ENCODE measurements at places on chromosomes 4 and X. TPM values are rescaled to one million over a fixed set of nuclear protein-coding genes. Genes with fewer than 3 reads are reported as not detected.

GRCh38 chr4:76571274-76571673, 136.2 kb downstream of the SHROOM3 start:
- DNase-seq = no peak

- DNase-seq = no peak
Observed at GRCh38 chr4:6641971-6642320, 1.5 kb downstream of the MRFAP1 start.

DNA sequence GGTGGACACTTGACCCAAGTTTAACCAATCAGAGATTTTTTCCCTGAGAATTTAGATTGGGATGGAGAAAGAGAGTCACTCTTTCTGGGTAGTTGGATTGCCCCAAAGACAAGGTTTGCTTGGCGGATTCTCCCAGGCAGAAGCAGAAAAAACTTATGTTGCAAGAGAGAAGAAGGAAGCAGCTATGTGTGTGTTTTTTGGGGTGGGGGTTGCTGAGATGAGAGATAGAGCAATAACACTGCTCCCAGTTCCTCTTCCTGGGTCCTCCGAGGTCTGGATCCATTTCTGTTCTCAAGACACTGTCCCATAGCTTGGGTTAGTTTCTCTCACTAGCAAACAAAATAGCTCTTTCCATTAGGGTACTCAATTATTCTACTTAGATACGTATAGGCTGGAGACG, 222.1 kb downstream of the STIM2 start:
- no peak for DNase-seq

Gene MUC7
- total RNA-seq = not detected

Gene SH3D19
- total RNA-seq = 0.24 TPM

DNA sequence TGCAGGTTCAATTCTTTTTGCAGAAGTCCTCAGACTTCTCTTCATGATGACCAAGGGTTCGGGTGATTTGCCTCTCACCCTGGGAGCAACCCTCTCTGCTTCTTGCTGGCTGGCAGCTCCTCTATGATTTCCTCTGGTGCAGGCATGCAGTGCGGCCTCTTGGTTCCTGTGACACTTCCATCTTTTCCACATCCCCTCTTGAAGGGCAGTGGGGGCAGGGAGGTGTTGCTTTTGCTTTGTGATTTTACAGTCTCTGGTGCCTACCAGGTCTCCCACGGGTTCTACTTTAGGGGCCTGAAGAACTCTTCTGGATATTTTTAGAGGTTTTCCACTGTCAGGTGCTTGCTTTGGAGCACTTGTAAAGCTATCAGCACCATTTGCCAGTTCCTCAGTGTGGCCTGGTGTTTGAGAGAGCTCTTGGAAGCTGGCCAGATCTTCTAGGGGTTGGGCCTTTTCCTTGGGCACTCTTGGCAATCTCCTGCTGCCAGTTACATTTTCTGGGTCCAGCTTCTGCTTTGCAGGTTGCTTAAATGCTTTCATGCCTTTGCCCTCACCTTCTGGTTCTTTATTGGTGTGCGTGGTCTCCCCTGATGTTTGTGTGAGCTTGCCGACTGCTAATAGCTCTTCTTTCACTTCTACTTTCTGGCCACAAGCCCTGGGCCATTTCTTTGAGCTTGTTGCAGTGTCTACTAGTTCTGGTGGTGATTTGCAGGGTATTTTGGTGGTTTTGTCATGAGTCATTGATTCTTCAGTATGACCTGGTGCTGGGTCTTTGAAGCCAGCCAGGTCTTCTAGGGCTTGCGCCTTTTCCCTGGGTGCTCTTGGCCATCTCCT, 11.5 kb upstream of the CHST7 start:
- DNase-seq = peak; percentile 95

DNA sequence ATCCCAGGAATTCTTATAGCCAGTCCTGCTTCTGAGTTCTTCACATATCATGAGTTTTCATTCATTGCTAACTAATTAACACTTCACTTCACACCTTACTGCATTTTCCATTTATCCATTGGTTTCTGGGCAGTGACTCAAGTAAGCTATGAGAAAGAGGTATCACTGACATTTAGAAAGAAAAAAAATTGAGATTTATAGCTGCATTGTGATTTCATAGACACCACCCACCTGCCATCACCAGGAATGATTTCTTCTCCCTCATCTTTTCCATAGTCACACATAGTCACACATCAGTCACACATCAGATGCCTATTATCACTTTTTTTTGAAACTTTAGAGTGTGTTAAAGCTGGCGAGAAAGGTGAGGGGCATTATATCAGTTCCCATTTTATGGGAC, 121.8 kb downstream of the SLC39A8 start:
- no peak for DNase-seq

Gene SNCA
- total RNA-seq = not detected
